ENCODE measurements at places on chromosomes 2 and 18. TPM values are rescaled to one million over a fixed set of nuclear protein-coding genes. Genes with fewer than 3 reads are reported as not detected.

The SULT1C3 gene
- total RNA-seq = not detected

The CYS1 gene
- 1.1 TPM for total RNA-seq

The CTDP1 gene
- total RNA-seq = 66.6 TPM

The MARS2 gene
- 4.4 TPM for total RNA-seq

The LRATD1 gene
- total RNA-seq = 151 TPM

The TAF4B gene
- 11.9 TPM for total RNA-seq

The ZNF532 gene
- total RNA-seq = 26.9 TPM

The XIRP2 gene
- not detected for total RNA-seq

The DYTN gene
- total RNA-seq = not detected

The THOC1 gene
- total RNA-seq = 109 TPM

The RBKS gene
- 15.2 TPM for total RNA-seq

The DSC3 gene
- 0.14 TPM for total RNA-seq

The SERPINB2 gene
- total RNA-seq = not detected

The SH3BP4 gene
- 19.1 TPM for total RNA-seq

The POTEI gene
- not detected for total RNA-seq

The ANKRD30BL gene
- total RNA-seq = not detected

The FN1 gene
- total RNA-seq = 200 TPM

The C2orf80 gene
- total RNA-seq = not detected

The MYL1 gene
- total RNA-seq = 3.4 TPM

The NEURL3 gene
- not detected for total RNA-seq

The LINC00305 gene
- not detected for total RNA-seq
